Fibroblast of skin of right biceps (primary cell): ENCODE measurements at places on chromosomes 5 and 9.

- no peak for DNase-seq
Measured at GRCh38 chr9:6128030-6128429, 87.6 kb upstream of the IL33 start.

DNA sequence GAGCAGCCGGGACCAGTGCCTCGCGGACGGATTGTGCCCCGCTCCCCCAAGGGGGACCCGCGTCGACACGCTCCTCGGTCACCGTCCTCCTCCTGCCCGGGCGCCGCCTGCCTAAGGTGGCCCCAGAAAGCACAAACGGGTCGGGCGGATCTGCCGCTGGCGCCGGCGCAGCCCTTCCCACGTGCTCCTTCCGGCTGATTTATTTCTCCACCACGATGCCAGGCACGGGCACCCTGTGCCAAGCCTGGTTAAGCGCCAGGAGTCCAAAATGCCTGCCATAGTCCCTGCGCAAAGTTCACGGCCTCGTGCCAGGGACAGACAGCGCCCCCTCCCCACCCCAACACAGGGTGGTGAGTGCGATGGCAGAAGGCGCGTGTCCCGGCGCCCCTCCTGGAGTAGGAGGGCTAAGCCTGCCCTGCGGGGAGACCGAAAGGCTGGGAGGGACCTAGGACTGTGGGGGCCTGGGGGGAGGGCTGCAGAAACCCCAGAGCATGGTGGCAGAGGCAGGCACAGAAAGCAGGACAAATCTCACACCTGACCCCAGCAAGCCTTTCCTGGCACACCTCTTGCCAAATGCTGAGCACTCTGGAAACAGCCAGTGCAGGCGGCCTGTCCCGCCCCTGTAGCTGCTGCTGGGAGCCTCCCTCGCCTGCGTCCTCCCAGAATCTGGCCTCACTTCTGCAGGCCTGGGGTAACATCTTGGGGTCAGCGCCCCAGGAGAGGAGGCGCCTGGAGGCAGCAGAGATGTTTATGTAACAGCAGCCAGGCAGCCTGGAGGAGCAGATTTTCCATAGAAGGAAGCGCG, 1.1 kb upstream of the NOTCH1 start:
- no peak for DNase-seq

GRCh38 chr5:139767960-139768359, 27.6 kb upstream of the PSD2 start:
- DNase-seq: no peak

DNA sequence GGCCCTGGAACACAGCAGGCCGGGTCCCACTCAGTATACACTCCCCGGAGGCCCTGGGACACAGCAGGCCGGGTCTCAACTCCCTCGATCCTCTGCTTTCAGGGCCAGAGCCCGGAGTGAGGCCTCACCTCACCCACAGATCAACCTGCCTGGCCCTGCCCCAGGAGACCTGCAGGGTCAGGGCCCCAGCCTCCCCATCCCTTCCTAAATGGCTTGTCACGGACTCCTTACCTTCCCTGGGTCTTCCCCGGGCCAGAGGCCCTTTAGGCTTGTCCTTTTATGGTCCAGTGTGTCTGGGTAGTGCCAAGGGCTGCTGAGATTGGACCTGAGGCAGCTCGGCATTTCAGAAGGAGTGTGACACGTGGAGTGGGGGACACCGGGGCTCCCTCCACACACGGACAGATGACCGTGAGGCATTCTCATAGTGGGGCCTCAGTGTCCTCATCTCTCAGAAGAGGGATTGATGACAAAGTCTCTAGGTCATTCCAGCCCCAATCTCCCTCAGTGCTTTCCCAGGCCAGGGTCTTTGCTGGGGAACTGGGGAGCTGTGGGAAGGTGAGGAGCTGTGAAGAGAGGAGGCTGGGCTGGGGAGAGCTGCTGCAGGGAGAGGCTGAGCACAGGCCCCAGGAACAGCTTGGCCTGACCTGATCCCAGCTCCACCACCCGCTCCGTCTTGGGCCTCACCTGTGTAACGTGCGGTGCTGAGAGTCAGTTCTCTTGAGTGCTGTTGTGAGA, 18.0 kb upstream of the PLEKHG4B start:
- no peak for DNase-seq

DNA sequence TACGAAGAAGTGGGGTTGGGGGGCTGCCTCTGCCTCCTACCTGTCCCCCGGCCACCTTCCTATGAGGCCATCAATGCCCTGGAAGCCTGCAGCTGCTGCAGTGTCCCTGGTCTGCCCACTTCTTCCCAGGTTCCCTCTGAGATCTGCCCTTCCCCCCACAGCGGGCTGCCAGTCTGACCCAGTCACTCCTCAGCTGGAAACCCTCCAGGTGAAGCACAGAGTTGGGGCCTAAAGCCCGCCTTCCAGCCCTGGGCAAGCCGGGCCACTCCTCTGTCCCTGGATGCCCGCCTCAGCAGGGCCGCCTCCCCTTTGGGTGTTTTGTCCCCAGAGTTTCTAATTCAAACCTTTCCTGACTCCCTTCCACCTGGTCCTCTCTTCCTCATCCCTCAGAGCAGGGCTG, 137.0 kb downstream of the RXRA start:
- DNase-seq: no peak

- DNase-seq: no peak
Measured at GRCh38 chr9:107810461-107810961, 320.9 kb upstream of the KLF4 start.

DNA sequence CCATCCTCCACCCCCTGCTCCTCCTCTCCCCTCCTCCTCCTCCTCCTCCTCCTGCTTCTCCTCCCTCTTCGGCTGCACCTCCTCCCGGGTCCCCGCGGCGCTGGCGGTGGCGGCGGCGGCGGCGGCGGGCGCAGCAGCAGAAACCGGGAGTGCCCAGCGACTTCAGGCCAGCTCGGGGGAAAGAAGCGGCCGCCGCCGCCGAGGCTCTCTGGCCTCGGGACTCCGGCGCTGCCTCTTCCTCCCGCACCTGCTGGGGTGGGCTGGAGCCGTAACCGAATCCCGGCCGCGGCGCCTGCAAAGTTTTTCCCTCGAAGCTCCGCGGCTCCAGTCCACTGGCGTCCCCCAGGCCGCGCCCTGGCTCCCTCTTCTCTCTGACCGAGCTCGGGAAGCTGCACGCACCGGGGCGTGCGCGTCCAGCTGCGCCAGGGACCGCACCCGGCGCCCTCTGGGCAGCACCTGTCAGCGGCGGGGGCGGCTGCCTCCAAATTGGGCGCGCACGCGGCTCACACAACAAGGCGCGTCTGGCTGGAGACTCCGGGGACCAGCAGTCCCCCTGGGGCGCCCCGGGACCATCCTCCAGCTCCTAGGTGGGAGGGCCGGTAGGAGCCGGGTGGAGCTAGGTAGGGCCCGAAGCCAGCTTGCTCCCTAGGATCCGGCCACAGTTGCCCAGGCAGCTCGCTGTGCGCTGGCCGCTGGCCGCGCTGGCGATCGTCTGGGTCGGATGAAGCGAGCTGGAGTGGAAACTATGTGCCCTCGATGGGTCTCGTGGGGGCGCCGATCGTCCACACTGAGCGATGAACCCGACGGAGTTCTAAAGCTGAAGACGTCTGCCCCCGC, at the start of gene MCTP1:
Gene MCTP1 (minus strand): TSS at position 523 of the 837 bp plus-strand sequence.
- DNase-seq: peak; percentile 9
